ENCODE measurements at places on chromosomes 2 and 18.

GRCh38 chr2:217657252-217657651 is 345.5 kb downstream of the TNS1 start:
- DNase-seq = no peak

- no peak for DNase-seq
These were observed 1920.1 kb upstream of the CELF4 start for GRCh38 chr18:39485696-39486095.

DNA sequence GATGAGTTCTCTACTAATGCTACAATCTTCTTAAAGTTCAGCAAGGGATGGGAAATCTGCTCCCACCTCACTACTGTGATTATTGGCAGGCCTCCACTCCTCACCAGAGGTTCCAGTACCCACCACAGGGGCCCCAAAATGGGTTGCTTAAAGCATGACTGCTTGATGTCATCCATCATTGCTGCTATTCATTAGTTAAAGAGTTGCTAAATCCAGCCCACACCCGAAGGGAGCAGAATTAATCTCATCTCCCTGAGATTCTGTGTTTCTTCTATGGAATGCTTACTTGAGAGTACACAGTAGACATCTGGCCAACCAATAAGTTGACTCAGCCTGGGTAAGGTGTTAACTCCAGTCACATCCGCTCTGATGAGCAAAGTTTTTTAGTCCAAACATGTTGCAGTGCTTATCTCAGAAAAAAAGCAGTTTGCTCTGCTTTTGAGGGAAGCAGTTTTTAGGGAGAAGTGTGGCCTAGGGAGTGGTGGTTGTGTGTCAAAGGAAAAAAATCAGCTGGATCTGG is 690.2 kb upstream of the POU3F3 start:
- DNase-seq = no peak

DNA sequence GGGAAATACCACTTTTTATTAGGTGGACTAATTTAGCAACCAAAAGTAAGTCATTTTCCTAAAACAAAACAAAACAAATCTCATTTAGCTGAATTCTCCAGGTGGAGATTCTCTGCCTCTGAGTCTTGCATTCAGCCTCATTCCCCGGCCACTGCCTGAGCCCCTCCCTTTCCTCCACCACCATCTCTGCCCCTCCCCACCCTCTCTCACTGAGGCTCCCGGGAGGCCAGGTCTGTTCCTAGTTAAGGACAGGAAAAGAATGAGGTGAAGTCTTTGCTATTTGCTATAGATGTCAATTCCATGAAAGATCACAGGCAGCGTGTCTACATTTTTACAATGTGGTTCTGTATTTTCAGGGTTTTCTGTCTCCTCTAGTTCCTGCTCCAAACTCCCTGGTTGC is 83.0 kb upstream of the SOX11 start:
- DNase-seq = no peak

DNA sequence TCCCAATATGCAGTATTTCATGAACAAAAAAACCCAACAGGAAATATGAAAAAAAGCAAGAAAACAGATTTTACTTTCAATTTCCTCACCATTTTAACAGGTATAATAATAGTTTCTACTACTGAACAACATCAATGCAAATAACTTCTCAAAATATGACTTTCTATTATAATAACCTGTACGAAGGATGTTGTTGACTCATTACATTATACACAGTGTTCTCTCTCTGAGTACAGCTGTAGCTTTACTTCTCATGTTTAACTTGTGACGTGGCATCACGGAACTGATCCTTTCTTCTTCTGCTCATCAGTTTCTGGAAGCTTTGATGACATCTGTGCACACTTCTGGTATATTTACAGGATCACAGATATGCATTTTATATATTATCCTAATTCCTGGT is 40.0 kb downstream of the FAM228A start:
- no peak for DNase-seq

DNA sequence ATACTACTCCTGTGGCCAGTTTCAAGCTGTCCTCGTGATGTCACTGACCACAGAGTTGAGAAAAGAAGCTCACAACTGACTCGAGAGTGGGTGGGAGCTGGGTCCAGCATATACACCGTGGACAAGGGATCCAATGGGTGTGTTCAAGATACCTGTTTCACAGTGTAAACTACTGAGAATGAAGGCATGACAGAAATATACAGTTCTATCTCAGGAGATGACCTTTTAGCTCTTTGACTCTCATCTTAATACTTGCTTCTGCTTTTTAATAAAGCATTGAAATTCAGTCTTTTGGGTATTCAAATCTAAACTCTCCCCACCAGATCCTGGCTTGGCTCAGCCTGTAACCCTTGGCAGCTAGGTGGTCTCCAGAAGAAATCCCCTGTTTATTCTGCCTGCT is 130.1 kb downstream of the MAP2 start:
- no peak for DNase-seq
